ENCODE measurements at places on chromosomes 3 and 15.

DNA sequence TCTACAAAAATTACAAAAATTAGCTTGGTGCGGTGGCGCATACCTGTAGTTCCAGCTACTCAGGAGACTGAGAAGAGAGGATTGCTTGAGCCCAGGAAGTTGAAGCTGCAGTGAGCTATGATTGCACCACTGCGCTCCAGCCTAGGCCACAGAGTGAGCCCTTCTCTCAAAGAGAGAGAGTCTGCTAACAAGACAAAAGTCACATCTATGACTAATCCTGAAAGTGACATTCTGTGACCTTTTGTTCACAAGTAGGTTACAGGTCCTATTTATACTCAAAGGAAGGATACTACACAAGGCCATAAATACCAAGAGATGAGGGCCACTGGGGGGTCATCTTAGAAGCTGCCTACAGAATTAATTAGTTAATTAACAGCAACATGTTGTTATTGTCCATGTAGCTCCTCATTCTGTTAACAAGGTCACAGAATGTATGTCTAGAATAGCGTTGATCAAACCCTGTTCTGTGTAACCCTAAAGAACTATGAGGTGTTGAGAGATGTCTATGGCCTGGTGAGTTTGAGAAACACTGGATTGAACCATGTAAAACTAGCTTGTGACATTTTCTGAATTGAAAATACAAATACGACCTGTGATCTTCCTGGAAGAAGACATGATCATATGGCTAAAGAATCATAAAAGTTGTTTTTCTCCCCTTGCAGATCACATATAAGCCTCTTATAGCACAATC, 97.0 kb downstream of the SAMMSON start:
- no peak for DNase-seq

DNA sequence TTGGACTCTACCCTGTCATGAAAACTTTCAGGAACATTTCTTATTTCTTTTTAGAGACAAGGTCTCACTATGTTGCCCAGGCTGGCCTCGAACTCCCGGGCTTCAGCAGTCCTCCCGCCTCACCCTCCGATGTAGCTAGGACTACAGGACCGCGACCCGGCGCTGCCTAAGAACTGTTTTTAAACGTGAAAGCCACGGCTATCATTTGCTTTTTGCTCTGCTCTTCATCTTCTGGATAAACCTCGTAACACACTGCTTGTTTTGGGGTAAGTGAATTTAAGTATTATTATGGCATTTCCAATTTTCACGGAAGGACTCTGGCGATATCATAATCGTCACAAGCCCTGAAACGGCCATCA, 14.3 kb upstream of the CCNL1 start:
- DNase-seq, result no peak

- no peak for DNase-seq
Measured at GRCh38 chr3:176954517-176954916, 242.8 kb downstream of the TBL1XR1 start.

GRCh38 chr3:49421890-49422378, 339 bp downstream of the AMT start:
- no peak for DNase-seq

- peak; percentile 21 for DNase-seq
Measured at GRCh38 chr15:83066034-83066733, 868 bp downstream of the BTBD1 start.

GRCh38 chr3:128269006-128269775, 115.9 kb downstream of the EEFSEC start:
- DNase-seq, result no peak

- DNase-seq, result peak; percentile 88
Measured at GRCh38 chr3:178705925-178706324, 169.7 kb downstream of the KCNMB2 start.

- DNase-seq, result no peak
Measured at GRCh38 chr3:40994611-40995010, 204.7 kb upstream of the CTNNB1 start.

DNA sequence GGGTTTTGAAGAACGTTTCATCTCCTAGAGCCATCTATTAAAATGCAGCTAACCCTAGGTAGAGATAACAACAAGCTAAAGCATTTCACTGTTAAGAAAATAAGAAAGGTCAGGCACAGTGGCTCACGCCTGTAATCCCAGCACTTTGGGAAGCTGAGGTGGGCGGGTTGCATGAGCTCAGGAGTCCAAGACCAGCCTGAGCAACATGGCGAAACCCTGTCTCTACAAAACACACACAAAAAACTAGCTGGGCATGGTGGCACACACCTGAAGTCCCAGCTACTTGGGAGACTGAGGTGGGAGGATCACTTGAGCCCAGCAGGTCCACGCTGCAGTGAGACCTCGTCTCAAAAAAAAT, 5.4 kb upstream of the TBC1D5 start:
- DNase-seq, result no peak

DNA sequence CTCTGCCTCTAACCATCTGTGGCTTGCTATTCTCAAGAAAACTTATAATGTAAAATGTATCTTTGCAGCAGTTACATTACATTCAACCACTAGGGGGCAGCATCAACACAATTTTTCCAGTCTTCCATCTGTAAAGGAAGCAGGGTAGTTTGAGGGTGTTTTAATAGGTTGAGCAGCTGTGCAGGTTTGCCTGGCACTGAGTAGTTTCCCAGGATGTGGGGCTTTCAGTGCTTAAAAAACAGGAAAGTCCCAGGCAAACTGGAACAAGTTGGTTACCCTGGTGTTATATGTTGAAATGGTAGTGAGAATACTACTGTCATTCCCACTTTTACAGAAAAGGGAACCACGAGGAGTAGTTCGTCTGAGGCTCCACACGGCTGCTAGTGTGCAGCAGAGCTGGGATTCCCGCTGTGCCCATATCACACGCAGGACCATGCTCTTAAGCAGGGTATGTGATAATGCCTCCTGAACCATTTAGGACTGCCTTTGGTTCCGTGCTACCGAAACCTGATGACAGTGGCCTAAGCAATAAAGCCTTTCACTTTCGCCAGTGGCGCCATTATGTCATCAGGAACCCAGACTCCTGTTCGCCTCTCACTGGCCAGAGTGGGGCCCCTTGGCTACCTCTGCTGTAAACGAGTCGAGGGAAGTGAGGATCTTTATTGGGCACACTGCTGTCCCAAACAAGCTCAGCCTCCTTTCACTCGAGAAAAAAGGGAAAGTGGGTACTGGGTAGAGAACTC, 64.7 kb upstream of the ZBTB38 start:
- DNase-seq, result peak; percentile 79

- DNase-seq, result no peak
Measured at GRCh38 chr3:5709714-5710113, 522.2 kb downstream of the EDEM1 start.

DNA sequence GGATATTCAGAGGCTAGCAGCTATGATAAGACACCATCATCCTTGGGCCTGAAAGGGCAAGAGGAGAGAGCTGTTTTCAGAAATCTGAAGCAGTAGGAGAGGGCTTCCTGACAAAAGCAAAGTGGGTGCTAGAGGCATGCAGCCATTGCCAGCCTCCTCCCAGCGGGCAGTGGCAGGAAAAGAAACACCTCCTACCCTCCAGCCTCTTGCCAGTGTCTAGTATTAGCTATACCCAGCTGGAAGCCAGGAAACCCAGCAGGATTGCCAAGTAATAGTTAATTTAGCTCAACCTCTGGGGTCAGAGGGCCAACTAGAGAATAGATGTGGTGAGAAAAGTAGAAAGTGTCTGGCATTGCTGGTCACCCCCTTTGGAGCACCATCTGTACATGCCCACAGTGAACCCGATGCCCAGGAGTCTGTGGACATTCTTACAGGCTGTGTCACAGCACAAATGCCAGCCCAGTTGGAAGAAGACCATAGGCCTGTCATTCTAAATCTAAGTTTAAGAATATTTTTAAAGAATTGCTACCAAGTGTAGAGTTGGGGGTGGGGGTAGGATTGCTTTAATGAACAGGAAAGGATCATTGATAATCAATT, 85.3 kb downstream of the HCN4 start:
- no peak for DNase-seq

- no peak for DNase-seq
Measured at GRCh38 chr3:127088511-127089351, 104.2 kb upstream of the PRR23E start.

DNA sequence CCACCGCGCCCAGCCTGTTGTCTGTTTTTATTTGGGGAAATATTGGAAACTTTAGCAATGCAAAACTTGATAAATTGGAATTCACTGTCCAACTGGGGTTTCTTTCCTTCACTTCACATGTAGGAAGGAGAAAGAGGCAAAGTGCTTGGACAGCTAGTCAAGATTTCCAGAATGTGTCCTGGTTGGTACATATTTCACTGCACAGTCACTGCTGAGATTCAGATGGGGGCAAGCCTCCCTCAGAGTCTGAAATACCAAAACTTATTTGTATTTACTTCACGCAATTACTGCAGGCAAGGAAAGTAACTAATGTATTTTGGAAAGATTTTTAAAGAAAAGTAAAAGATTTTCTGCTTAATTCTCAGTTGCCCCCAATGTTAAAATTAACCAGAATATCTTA, 21.0 kb downstream of the LRRC31 start:
- no peak for DNase-seq

DNA sequence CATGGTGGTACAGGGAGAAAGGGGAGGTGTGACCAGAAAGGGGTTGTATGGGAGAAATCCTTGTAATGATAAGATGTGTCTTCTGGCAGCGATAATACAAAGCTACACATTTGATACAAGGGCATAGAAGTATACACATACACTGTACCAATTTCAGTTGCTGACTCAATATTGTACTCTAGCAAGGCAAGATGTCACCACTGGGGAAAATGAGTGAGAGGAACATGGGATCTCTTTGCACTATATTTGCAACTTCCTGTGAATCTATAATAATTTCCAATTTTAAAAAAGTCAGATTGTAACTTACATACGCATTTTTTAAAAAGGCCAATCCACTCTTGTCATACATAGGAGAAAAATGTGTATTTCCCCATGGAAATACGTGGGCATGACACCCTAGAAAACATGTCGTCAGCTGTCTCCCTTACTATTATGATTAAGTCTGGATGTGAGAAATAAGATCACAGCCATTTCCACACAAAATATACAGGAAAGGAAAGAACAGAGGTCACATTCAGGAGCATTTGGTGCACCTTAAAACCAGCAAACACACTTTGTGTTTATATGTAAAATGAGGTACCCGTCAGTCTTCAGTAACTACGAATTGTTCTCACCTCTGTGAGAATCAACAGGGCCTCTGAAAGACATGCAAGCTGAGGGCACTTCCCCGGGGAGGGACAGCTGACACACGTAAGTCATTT, 22.9 kb downstream of the PRR23E start:
- DNase-seq, result no peak

GRCh38 chr15:33040496-33040895, 154.0 kb downstream of the FMN1 start:
- DNase-seq, result no peak

DNA sequence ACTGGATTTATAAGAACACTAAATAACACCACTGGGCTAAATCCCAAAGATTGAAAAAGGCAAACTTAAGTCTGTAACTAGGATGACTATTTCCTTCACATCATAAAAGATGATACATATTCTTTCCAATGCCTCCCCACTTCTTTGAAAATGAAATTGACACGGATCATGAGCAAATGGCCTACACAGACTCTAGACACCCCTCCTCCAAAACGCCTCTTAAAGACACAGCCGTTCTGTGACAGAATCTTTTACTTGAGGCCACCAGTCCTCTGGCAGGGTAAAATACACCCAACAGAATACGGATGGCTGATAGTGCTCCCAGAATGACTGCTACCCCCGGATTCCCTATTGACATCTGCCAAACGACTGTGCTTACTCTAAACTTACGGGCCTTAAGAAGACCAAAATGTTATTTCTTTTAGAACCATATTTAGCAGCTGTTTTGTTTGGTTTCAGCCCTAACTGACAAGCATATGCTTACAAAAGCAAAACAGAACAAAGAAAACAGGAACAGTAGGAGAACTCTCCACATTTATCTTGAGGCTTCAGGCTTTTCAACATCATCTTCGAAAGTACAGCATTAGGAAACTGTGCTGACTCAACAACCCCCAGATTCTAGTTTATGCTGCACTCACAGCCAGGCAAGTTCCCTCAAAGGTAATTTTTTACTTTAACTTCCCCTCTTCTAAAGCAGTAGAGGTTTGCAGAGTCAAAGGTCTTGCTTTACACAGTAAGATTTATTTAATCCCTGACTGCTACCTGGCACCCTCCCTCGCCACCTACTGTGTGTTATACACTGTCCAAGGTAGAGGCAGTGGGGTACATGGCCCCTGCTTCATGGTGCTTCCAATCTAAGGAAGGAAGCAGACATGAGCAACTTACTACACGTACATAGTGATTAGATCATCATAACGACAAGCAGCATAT, 84.3 kb downstream of the TNIK start:
- no peak for DNase-seq

GRCh38 chr3:127927829-127928604, 13.0 kb downstream of the KBTBD12 start:
- no peak for DNase-seq

- no peak for DNase-seq
Measured at GRCh38 chr3:118968640-118969039, 66.0 kb downstream of the IGSF11 start.

- DNase-seq, result no peak
Measured at GRCh38 chr3:47643092-47643491, 64.4 kb upstream of the CSPG5 start.
